ENCODE measurements at places on chromosomes 2 and 18. TPM values are rescaled to one million over a fixed set of nuclear protein-coding genes. Genes with fewer than 3 reads are reported as not detected.
A peak's percentile ranks its signal among the peaks of the same experiment; 100 is the strongest.

The SERPINB11 gene
- polyA plus RNA-seq: not detected

The ADAM17 gene
- 9.1 TPM for polyA plus RNA-seq

The TMEM37 gene
- polyA plus RNA-seq: not detected

The CNPPD1 gene
- 125 TPM for polyA plus RNA-seq

The SCN9A gene
- not detected for polyA plus RNA-seq

The NT5DC4 gene
- polyA plus RNA-seq: not detected

GRCh38 chr2:46165916-46166315 is 131.3 kb upstream of the EPAS1 start:
- H3K36me3 ChIP-seq: peaks cover 33% of the 10 kb centered on the region
- no peaks in the 10 kb centered on the region for H3K27me3 ChIP-seq
- H3K4me3 ChIP-seq: no peak overlapping the region
- no peak for DNase-seq
- H3K27ac ChIP-seq: no peak overlapping the region
- peaks cover 9% of the 10 kb centered on the region for H3K4me1 ChIP-seq

GRCh38 chr2:119435953-119436297 is 4.3 kb downstream of the TMEM37 start:
- H3K27ac ChIP-seq: no peak overlapping the region
- H3K4me1 ChIP-seq: peaks cover 4% of the 10 kb centered on the region
- H3K4me3 ChIP-seq: no peak overlapping the region
- no peak for DNase-seq
- no peaks in the 10 kb centered on the region for H3K36me3 ChIP-seq
- peaks cover 38% of the 10 kb centered on the region for H3K27me3 ChIP-seq

DNA sequence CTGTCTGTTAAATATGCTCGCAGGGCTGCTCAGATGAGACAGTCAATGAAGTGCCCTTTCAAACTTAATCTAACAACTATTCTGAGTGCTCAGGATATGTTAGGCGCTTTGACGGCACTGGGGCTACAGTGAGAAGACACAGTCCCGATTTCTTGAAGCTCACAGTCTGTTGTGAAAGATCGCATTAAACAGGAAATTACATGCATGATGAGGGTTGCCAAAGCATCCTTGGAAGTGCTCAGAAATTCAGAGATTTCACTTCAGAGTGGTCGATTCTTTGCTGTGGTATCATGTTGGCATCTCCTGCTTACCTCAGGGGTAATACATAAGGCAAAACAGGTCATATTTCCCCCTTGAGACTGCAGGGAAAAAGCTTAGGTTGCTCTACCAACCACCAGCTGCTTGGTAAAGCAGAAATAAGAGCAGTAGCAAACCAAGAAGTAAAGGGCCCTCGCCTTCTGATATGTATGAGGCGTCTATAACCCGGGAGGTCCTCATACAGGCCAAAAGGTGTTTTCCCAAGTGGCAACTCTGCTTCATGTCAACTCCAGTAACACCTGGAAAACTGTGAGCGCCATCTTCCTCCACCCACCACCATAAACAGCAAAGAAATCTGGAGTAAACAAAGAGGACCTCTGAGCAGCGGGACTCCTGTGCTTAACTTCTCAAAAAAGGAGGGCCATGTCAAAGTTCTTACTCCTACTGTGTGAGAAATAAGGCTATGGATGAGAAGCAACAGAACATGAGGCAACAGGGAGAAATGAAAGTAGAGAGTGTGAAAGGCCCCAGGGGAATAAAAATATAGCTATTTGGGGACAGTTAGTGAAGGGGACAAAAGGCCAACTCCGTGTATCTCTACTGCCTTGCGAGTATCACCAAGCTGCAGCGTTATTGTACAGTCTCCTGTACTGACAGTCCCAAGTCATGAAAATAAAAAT is 79.3 kb downstream of the CLHC1 start:
- H3K4me3 ChIP-seq: no peak overlapping the region
- no peak for DNase-seq
- no peaks in the 10 kb centered on the region for H3K27me3 ChIP-seq
- no peaks in the 10 kb centered on the region for H3K36me3 ChIP-seq
- peak overlapping the region; percentile 88 for H3K27ac ChIP-seq

DNA sequence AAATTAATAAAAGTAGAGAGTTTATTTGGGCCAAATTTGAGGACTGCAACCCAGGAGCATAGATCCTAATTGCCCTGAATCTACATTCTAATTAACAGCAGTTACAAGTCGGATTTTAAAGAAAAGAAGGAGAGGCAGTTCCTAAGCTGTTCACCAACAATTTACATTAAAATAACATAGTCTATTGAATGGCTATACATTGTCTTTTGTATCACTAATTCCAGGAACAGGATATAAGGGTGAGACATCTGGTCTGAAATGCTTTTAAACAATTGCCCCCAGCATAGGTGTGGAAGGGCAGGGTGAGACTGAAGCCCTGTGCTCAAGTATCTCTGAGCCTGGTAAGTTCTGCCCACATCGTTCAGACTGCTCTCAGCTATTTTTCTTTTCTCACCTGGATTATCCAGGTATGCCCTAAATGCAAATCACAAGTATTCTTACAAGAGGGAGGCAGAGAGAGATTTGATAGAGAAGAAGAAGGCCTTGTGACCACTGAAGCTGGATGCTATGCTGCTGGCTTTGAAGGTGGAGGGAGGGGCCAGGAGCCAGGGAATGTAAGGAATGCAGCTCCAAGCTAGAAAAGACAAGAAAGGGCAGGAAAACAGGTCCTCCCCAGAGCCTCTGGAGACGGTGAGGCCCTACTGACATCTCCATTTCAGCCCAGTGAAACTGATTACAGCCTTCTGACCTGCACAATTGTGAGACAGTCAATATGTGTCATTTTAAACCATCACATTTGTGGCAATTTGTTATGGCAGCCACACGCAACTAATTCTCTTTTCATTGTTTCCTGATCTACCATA is 189.4 kb upstream of the ARL4C start:
- no peaks in the 10 kb centered on the region for H3K27me3 ChIP-seq
- no peak overlapping the region for H3K27ac ChIP-seq
- H3K4me3 ChIP-seq: no peak overlapping the region
- H3K36me3 ChIP-seq: no peaks in the 10 kb centered on the region
- no peaks in the 10 kb centered on the region for H3K4me1 ChIP-seq

GRCh38 chr2:64586883-64587481 is 62.9 kb downstream of the AFTPH start:
- peaks cover 14% of the 10 kb centered on the region for H3K36me3 ChIP-seq
- H3K4me1 ChIP-seq: peaks cover 8% of the 10 kb centered on the region
- no peaks in the 10 kb centered on the region for H3K27me3 ChIP-seq
- H3K4me3 ChIP-seq: no peak overlapping the region
- DNase-seq: peak; percentile 35
- peak overlapping the region; percentile 58 for H3K27ac ChIP-seq

- no peak for DNase-seq
- H3K27me3 ChIP-seq: no peaks in the 10 kb centered on the region
- H3K27ac ChIP-seq: peak overlapping the region; percentile 27
- H3K4me1 ChIP-seq: peaks cover 58% of the 10 kb centered on the region
Measured at GRCh38 chr18:13583576-13584550, 142.5 kb downstream of the FAM210A start.

DNA sequence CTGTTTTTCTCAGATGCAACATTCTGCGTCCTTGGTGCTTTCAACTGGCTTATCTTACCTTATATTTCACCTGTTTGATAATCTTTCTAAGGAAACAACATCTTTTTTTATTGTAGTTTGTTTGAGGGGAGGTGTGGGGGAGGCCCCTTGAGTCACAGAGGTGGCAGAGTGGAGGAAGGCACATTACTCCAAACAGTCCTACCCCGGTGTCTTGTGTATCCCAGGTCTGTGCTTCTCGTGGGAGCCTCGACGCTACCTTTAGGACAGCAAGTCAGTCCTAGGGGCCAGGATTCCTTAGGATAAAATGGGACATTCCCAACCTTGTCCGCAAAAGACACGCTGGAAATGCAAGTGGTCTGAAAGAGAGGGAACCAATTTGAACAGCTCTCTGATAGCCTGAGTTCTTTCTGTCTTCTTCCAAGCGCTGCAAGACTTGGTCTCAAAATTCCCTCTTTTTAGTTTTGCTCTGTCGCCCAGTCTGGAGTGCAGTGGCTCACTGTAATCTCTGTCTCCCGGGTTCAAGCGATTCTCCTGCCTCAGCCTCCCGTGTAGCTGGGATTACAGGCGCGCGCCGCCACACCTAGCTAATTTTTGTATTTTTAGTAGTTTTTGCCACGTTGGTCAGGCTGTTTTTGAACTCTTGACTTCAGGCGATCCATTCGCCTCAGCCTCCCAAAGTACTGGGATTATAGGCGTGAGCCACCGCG is 4.0 kb downstream of the GATA6 start:
- no peak for DNase-seq
- H3K27me3 ChIP-seq: peaks cover 67% of the 10 kb centered on the region
- H3K27ac ChIP-seq: no peak overlapping the region
- H3K36me3 ChIP-seq: peaks cover 7% of the 10 kb centered on the region

DNA sequence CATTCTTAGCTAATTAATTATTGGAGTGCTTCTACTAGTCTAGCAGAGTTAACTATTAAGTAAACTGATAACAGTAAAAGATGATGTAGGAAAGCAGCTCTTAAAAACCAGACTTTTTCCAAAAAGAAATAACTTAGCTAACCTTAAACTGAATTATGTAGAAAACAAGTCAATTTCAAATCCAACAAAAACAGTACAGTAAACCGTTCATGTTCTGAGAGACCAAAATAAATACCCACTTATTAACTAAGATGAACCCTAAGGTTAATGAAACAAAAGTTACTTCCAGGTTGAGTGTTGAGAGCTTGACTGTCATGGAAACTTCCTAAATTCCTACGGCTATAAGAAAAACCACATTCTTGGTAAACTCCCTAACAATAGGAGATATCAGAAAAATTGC is 181.2 kb downstream of the PPP1R1C start:
- no peak overlapping the region for H3K4me3 ChIP-seq
- H3K27me3 ChIP-seq: no peaks in the 10 kb centered on the region
- DNase-seq: no peak
- H3K4me1 ChIP-seq: no peaks in the 10 kb centered on the region
- H3K27ac ChIP-seq: no peak overlapping the region
- no peaks in the 10 kb centered on the region for H3K36me3 ChIP-seq

GRCh38 chr2:3113769-3114168 is 263.8 kb downstream of the EIPR1 start:
- no peaks in the 10 kb centered on the region for H3K27me3 ChIP-seq
- no peak for DNase-seq
- H3K4me3 ChIP-seq: no peak overlapping the region
